ENCODE measurements at places on chromosomes 3 and 15. TPM values are rescaled to one million over a fixed set of nuclear protein-coding genes. Genes with fewer than 3 reads are reported as not detected.

GRCh38 chr15:71781179-71781964 lies 29.0 kb upstream of the NR2E3 start:
- DNase-seq, result no peak

- peak; percentile 34 for DNase-seq
Observed at GRCh38 chr3:177284383-177284881, 87.2 kb upstream of the TBL1XR1 start.

AMT gene
- total RNA-seq, result 6.3 TPM

- no peak for DNase-seq
Observed at GRCh38 chr3:108334701-108335100, 38.4 kb downstream of the HHLA2 start.

- DNase-seq, result no peak
Observed at GRCh38 chr3:37765591-37766488, 95.8 kb upstream of the CTDSPL start.

DNA sequence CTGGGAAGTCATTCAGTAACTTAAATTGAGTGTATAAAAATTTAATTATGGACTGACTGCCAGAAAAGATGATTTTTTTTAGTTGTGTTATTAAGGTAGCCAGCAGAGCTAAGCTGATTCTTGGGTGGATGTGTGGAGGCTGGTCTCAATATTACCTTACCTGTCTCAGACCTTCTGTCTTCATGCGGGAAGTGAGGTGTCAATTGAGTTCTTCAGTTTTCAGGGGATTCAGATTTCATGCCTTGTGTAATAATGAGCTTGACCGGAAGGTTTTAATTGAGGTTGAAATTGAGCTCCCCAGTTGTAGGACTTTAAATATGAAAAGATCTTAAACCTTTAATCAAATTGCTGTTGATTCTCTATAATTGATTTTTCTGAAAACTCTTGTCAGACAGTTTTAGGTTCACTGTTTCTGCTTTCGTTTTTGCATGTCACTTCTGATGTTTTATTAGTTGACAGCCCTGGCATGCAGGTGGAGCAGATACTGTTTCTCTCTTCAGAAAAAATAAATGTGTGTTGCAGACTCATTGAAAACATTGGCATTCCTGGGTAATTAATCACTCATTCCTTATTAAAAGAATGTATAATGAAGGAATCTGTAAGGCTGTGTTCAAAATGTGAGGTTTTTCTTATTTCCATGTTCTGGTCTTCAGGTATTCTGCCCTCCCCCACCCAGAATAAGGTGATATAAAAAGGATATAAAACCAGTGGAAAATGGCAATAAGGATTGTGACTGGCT lies 54.5 kb downstream of the PSMD6 start:
- DNase-seq, result no peak

XYLB gene
- total RNA-seq, result 7.0 TPM

SLC12A1 gene
- total RNA-seq, result not detected

ARHGAP31 gene
- total RNA-seq, result 2.0 TPM

DNA sequence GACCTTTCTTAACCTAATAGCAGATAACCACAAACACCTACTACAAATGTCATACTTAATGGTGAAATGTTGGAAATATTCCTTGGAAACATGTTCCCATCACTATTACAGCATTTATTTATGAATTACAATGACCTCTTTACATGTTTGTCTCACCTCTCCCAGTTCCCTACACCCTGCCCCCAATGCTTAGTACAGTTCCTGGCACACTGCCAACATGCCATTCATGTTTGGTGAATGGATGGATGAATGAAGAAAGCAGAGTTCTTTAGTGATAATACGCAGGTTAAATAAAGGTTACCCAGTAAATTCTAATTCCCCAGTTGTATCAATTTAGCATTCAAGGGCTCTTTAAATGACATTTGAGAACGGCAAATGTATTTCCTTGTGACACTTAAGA lies 259.9 kb upstream of the ATP11B start:
- no peak for DNase-seq
